ENCODE measurements at places on chromosomes 4 and X.

- no peak for DNase-seq
Measured at GRCh38 chr4:55549888-55550287, 3.2 kb upstream of the CLOCK start.

GRCh38 chr4:73922766-73923630 is 53.8 kb downstream of the CXCL1 start:
- DNase-seq = no peak

DNA sequence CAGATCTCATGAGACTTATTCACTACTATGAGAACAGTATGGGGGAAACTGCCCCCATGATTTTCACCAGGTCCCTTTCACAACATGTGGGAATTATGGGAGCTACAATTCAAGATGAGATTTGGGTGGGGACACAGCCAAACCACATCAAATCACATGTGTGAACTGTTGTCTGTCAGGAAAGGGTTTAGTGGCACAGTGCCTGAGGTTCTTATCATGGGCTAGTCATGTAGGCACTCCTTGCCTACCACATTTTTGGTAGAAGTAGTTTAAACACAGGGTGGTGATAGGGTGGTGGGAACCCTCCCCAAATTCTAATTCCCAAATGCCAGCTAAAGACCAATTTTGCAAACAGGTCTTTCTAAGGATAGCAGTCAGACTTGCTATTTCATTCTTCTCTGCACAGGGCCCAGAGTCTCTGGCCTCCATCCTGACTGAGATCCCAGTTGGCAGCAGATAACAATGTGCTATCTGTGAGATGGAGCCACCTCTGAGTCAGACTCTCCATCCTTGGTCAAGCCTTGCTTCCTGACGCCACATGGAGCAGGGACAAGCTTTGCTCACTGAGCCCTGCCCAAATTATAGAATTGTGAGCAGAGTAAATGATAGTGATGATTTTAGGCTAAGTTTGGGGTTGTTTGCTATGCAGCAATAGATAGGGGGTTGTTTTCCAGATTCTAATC is 33.5 kb upstream of the SETD7 start:
- DNase-seq = no peak

- no peak for DNase-seq
Measured at GRCh38 chrX:97538745-97539144, 655.0 kb downstream of the RPA4 start.

DNA sequence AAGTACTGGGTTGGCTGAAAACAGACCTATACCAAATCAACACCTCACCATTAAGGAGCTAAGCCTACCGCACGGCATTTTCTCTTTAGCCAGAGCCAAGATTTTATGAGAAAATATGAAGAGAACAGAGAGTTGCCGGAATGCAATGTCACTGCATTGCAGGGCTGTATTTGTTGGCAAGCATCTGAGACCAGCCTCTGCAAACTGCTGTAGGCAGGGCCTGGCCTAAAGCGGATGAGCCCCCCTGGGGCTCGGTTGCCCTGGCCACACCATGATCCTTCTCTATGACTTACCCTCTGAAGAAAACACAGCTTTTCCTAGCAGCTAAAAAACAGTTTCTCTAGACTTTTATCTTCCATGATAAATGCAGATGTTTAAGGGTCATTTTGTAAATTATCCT is 120.5 kb upstream of the SORBS2 start:
- no peak for DNase-seq

DNA sequence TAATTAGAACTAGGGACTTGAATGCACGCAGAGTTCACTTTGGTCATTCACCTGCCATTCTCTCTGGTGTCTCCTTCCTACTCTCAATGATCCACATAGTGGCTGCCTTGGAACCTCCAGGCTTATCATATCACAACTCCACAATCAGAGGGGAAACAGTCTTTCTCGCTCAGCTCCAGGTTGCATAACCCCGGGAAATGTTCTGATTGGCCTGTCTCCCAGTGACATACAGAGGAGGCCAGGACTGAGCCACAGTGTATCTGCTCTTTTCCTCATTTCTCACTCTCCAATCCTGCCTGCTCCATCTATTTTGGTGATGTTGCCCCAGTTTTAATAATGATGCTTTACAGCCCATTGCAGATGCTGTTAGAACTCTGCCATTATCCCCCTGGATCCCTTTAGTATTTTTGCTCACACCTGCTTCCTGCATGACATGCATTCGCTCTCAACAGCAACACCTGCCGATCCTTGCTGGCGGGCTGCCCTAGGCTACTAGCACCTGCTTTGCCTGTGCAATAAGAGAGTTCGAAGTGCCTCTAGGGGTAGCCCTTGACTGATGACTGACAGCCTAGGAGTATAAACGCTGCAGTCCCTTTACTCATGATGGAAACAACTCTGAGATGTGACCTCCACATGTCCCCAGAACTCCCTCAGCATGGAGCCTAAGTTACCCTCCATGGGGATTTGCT is 211.3 kb upstream of the RPS6KA3 start:
- DNase-seq = no peak

GRCh38 chr4:150235808-150236271 is 157.6 kb downstream of the DCLK2 start:
- no peak for DNase-seq

GRCh38 chr4:98519268-98519977 is 139.0 kb downstream of the TSPAN5 start:
- no peak for DNase-seq

GRCh38 chr4:173802662-173803022 is 272.6 kb upstream of the HAND2 start:
- DNase-seq = no peak

DNA sequence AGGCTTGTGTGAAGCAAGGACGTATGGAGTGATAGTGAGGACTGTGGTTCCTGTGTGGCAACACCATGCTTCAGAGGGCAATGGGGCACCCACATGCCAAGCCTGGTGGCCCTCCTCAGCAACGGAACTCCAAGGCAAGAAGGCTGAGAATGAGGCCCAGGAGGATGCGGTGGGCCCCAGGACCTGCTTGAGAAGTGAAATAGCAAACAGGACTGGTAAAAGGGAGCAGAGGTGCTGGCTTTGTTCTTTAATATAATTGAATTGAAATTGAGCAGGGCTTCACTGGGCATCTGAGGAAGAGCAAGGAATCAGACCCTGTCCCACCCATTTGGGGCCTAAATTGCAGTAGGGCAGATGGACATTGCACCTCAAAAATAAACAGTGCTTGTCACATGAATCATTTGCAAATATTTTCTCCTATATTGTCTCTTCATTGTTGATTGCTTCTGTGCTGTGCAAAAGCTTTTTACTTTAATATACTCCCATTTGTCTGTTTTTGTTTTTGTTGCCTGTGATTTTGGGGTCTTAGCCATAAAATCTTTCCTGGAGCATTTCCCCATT is 2.3 kb downstream of the TMEM187 start:
- DNase-seq = no peak

- no peak for DNase-seq
Measured at GRCh38 chr4:67038228-67038566, 507.1 kb downstream of the CENPC start.

- DNase-seq = no peak
Measured at GRCh38 chr4:154779362-154779947, 1.6 kb upstream of the RBM46 start.

DNA sequence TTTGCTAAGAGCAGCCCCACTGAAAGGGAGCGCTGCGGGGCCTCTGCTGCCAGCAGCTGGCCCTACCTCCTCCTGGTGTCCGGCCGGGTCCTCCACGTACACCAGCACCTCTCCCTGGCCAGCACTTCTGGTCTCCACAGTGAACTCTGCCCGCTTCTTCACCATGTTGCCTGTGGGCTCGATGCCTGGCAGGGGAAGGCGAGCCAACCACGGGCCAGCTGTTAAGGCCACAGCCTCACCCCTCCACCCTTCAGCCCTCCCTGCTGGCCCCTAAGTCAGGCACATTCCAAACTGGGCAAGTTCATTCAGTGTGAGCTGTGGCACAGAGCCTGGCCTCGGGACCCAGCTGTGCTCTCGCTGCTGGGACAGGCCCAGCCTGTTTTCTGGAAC is 7.8 kb downstream of the FLNA start:
- DNase-seq = no peak

DNA sequence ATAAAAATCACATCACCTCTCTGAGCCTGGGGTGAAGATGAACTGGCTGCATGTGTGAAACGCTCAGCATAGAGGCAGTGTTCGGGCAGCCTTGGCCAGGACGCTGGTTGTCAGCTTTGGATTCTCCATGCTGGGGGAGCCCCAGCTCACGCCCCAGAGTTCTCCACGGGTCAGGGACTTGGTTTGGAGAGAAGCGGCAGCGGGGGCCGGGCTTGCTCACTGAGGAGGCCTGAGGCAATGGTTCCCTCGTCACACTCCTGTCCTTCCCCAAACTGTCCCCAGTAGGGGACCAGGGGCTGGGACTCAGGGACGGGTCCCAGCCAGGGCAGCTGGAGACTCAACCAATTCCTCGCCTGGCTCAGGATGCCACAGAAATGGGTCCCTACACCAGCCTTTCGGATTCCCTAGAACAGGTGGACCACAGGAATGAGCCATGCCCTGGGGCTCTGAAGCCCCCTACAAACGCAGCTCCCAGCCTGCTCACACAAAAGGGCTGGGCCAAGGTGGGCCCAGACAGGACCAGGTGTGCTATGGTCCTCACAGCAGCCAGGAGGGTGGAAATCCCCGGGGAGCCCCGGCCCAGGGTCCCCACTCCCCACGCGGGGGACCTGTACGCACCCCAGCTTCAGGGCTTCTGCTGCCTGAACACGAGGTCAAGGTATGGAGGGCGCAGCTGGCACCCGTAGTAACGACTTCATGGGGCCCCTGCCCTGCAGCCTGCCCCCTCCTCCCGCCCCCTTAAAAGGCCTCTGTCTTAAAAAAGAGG is 1.4 kb downstream of the MXD4 start:
- DNase-seq = no peak

DNA sequence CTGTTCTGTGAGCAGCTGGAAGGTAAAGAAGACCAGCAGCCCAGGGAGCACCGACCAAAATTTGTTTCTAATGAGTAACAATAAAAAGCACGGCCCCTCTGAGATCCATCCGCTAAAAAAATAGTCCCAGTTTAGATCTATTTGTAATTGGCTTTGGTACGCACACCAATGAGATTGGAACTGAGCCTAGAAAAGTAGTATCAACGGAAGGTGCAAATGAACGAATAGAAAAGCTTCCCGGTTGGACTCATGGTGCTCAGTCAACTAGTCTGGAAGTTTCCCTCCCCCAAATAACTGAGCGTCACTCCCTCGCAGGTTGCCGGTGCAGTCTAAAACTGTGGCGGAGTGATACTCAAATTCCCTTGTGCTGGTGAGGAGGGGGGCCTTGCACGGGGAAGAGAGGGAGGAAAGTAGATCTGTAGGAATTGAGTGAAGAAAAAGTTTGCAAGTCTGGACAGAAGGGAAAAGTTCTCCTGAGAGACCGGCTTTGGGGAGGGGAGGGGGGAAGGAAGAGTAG is at the start of gene COL4A5:
TSS of gene COL4A5 (plus strand) at position 413 of the 517 bp plus-strand sequence. CDS start 288 bp downstream, outside the sequence.
- peak; percentile 73 for DNase-seq

DNA sequence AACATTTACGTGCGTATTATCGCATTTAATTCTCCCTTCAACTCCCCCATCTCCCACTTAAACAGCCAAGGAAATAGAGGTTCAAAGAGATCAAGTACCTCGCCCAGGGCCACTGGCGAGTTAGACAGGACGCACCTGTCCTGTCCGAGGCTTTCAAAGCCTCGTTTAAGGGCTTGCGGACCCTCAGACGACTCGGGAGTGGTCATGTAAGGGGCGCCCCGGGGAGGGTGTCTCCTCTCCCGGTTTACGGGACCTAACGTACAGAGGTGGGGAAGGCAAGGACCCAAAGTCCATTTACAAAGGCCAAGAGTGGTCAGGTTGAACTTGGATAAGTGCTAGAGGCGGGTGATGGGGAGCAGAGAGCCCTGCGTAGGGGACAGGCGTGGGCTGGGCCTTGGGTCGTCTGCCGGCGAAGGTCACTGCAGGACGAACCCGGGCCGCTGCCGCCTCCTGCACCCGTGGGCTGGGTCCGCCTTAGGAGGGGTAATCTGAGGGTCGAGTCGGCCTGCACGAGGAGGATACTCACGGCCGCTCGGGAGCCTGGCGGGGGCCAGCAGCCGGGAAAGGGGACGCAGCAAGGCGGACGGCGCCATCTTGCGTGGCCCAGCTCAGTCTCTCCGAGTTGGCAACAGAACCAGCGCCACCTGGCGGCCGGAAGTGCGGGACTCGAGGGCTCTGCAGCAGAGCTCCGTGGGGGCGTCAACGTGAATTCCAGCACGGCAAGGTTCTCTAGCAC is 5.9 kb upstream of the NAA15 start:
- peak; percentile 85 for DNase-seq

DNA sequence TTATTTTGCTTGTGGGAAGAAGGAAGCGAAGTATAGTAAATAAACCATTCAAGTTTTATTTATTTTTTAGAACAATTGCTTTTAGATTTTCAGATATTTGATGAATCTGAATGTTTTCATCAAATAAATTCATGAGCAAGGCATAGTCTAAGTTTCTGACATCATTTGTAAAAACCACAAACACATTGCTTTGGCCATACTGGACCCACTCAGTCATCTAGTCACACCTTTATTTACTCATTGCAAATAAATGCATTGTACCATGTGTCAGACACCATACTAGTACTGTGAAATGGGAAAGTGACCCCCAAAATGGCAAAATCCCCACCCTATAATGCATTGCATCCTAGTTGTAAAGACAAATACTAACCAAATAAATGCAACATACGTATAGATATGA is 449.1 kb upstream of the SMIM31 start:
- no peak for DNase-seq

DNA sequence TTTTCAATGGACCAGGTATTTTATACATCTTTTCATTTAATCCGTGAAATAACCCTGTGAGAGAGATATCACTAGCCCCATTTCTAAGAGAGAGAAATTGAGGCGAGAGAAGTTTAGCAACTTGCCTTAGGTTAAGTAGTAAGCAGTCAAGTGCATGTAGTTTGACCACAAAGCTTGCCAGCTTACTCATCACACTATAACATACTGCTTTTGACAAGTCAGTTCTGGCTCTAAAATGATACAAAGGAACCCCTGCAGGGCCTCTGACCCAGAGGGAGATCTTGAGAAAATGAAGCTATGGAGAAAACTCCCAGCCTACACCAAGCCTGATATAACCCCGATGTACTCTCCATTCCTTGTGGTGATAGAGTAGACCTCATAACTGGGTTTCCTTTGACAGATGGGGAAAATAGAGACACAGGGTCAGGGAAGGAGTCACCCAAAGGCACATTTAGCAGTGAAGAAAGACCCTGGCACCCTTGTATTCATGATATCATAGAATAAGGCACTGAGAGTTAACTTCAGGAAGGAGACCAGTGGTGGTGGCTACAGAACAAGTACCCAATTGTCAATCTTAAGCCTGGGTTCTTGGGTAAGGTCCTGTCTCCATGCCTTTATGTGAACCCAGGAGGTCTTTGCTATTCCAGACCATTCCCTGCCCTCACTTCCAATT is 60.2 kb upstream of the MSN start:
- no peak for DNase-seq

GRCh38 chr4:6116696-6117285 is 83.6 kb downstream of the JAKMIP1 start:
- DNase-seq = no peak

Measured in urinary bladder (tissue), 4 donors.